ENCODE measurements at places on chromosomes 7 and 10.

DNA sequence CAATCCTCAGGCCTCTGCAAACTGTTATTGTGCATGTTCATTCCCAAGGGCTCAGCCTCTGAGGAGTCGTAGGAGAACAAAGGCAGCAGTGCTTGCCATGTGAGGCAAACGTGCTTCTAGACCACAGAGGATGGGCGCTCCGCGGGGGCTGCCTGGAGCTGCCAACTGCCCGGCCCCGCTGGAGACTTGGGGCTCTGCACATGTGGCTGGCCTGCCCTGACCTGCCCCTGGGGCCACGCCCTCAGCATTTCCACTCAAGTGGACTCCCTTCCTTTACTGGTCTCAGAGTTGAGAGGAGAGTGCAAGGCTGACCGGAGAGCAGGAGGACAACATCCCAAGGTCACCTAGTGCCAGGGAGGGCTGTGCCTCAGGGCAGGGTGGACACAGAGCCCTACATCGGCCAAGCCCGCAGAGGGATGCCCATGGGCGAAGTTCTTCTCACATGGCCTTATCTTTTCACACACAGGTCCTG lies 222.3 kb upstream of the ZNF32 start:
- no peak for DNase-seq

- DNase-seq = no peak
These were observed 90.3 kb downstream of the SRPK2 start for GRCh38 chr7:105298439-105298894.

GRCh38 chr7:27031289-27032172 lies 64.3 kb downstream of the HOXA1 start:
- DNase-seq = no peak

GRCh38 chr10:75334720-75335119 lies 66.8 kb downstream of the ZNF503 start:
- DNase-seq = no peak

DNA sequence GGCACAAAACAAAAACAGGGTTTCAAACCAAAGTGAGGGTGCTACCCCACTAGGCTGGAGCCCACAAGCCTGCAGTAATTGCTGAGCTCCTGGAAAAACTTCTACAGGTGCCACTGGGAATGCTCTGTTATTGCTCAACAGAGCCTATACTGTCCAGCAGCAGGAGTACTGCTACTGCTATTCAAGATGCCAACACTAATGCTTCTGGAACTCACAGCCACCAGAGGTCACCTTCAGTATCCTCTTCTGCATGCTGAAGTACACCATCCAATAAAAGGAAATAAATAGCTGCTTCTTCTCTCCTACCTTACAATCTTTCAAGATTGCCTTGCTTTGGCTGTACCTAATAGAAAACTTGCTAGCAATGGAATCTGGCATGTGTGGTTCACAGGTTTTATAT lies 222.0 kb downstream of the LRRN3 start:
- no peak for DNase-seq

GRCh38 chr7:43869867-43870240 lies 537 bp upstream of the MRPS24 start:
- DNase-seq = peak; percentile 13

- no peak for DNase-seq
These were observed 78.7 kb downstream of the NKX6-2 start for GRCh38 chr10:132707121-132707775.

DNA sequence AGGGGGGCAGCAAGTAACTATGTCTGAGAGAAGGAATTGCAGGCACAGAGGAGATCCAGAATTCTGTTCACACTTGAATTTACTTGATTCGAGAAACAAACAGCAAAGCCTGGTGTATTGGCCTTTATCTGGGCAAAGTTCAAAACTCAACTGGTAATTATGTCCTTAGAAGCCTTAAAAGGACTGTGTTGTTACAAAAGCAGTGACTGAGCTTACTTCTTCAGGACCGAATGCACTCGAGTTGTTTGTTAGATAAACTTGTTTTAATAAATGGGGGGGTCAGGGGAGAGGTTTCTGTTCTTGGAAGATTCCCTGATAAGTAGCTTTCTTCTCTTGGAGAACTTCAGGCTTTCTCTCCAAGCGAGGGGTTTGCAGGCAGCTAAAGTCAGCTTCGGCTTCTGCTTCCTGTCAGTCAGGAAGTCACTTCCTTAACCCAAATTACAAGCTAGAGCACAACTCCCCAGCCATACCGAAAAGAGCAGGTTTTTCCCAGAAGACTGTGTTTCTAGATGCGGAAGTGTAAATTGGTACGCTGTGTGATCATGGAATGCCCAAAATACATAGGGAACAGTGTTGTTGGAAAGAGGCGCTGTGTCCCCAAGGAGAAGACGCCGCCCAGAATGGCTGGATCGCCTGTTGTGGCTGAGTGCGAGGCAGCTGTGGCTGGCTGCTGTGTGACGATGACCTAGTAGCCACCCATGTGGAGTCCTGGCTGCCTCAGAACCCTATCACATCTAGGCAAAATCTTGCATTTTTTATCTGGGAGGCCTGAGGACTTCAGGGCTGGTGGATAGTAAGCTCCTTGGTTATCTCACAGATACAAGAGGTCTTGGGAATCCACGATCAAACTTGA lies 110.4 kb downstream of the TCF7L2 start:
- no peak for DNase-seq

- DNase-seq = no peak
These were observed 41.9 kb upstream of the PPP3CB start for GRCh38 chr10:73537709-73538108.

GRCh38 chr7:1523844-1524243 lies 6.7 kb upstream of the MAFK start:
- no peak for DNase-seq

DNA sequence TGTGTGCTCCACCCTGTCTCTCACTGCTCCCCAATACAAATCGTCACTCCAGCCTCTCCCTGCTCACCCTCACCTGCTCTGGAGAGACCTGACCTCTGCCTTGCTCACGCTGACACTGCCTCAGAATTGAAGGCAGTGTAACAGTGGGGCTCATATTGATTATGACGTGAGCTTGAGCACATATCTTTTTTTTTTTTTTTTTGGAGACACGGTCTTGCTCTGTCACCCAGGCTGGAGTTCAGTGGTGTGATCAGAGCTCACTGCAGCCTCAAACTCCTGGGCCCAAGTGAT lies 84.7 kb downstream of the TBXAS1 start:
- no peak for DNase-seq

DNA sequence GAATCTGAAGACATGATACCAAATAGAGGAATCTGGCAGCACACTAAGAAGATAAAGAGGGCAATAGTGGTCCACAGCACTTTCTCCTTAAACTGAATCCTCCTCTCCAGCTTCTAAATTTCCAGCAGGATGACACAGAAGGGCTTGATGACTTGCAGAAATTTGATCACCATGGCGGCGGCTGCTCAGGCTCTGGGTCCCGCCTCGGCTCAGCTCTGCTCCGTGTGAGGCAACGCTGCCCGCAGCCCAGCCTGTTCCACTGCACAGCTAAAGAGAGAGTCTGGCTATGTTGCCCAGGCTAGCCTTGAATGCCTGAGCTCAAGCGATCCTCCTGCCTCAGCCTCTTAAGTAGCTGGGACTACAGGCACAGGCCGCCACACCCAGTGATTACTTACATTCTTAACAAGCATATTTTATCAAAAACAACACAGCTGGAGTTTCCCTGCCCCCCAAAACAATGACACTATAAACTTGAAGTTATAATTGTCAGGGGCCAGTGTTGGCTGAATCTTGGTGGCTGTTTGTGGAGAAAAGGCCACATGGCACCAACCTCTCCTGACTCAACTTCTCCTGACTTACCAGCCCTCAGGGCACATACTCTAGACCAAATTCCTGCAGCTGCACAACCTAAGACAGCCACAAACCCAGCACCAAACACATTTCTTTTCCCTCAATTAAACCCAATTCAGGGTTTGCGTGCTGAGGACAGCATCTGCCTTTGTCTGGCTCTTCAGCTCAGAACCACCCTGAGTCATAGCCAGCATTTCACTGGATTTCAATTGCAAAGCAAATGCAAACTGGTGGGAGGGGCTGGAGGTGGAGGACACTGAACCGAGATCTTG lies 11.6 kb upstream of the TNPO3 start:
- no peak for DNase-seq
